ENCODE measurements at places on chromosomes 16 and 17. TPM values are rescaled to one million over a fixed set of nuclear protein-coding genes. Genes with fewer than 3 reads are reported as not detected.

Gene PRSS36
- total RNA-seq, result 0.43 TPM

Gene CCL4L2
- 52.2 TPM for total RNA-seq

Gene RETREG3
- 62.7 TPM for total RNA-seq

Gene RRAD
- total RNA-seq, result 35.4 TPM

Gene BEAN1
- 3.2 TPM for total RNA-seq

Gene CD300H
- total RNA-seq, result 1.1 TPM

Gene GNAO1
- 5.2 TPM for total RNA-seq

Gene PRAC2
- total RNA-seq, result not detected

Gene DHRS7C
- not detected for total RNA-seq

Gene FOXF1
- total RNA-seq, result 25.7 TPM

Gene RTN4RL1
- 7.3 TPM for total RNA-seq

Gene GLIS2
- total RNA-seq, result 8.8 TPM

Gene TAT
- not detected for total RNA-seq

Gene CSF3
- 2.9 TPM for total RNA-seq

Gene MYO15B
- total RNA-seq, result 194 TPM

Gene KCNJ12
- total RNA-seq, result 3.4 TPM

Gene TTLL6
- 2.3 TPM for total RNA-seq

Gene SLC26A11
- total RNA-seq, result 27.8 TPM

Gene LGALS9
- total RNA-seq, result 19.8 TPM
